ENCODE measurements at places on chromosomes 3 and 15.

DNA sequence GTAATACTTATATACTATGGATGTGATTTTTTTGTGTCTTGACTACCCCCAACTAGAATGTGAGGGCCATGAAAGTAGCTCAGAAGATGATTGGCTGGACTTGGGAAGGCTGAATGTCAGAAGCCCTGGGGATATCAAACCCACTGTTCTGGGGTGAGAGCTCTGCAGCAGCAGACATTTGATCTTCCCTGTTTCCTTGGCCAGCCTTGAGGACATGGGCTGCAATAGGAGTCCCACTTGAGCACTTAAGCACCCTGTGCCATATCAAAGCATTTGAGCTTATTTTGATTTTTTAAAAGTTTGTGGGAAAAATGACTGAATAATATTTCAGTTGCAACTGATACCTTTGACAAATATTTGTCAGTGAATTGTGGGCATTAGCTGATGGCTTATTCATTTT, 21.7 kb downstream of the GTF2E1 start:
- no peak for DNase-seq

GRCh38 chr3:147391781-147392624, 14.3 kb downstream of the ZIC4 start:
- DNase-seq = peak; percentile 96

DNA sequence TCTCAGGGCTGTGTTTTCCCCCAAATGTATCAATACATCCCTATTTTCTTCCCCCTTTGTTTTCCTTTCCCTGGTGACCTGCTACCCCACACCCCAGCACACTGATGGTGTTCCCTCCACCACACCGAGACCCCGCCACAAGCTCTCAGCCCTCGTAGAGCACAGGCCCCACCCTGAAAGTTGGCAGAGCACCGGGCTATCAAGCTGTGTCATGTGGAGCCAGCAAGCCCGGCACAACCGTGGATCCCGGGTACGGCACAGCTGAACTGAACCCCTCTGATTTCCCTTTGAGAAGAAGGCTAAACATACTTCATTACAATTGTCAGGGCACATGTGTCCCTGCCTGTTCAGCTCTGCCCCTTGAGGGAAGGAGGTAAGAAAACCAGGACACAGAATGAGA, 69.9 kb downstream of the LRIG1 start:
- DNase-seq = no peak

- DNase-seq = no peak
Measured at GRCh38 chr15:69046781-69047180, 32.3 kb downstream of the NOX5 start.

DNA sequence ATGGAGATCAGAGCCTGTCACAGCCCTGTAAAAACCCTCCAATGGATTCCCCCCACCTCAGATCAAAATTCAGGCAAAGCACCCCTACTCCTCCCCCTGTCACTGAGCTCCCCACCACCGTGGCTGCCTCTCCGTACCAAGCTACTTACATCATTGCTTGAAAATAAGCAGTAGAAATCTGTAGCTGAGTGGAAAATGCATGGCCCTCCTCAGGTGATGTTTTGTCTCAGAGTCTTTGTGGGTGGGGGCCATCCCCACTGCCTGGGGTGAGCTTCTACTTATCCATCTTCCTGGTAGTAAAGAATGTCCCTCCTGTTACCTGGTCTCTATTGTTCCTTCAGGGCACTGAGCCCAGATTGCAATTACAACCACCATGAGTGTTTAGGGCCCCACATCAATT, 34.5 kb downstream of the SLCO2A1 start:
- DNase-seq = no peak

DNA sequence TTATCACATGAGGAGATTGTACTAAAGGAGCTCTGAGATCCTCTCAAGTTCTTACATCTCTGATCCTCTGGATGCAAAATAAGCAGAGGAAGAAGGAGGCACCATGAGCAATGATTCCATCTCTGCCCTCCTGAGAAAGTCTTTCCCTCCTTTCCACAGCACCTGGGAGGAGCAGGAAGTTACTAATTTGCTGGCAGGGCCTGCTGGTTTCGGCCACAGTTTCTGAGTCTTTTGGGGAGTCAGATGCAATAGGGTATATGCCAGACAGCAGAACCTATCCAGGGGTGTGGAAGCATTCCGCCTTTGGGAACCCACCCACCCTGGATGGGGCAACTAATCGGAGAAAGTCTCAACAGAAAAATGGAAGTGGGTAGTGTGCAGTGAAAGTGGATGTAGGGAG, 38.5 kb upstream of the SPTSSB start:
- DNase-seq = no peak

- no peak for DNase-seq
Measured at GRCh38 chr3:150631515-150632221, 28.5 kb downstream of the SELENOT start.

DNA sequence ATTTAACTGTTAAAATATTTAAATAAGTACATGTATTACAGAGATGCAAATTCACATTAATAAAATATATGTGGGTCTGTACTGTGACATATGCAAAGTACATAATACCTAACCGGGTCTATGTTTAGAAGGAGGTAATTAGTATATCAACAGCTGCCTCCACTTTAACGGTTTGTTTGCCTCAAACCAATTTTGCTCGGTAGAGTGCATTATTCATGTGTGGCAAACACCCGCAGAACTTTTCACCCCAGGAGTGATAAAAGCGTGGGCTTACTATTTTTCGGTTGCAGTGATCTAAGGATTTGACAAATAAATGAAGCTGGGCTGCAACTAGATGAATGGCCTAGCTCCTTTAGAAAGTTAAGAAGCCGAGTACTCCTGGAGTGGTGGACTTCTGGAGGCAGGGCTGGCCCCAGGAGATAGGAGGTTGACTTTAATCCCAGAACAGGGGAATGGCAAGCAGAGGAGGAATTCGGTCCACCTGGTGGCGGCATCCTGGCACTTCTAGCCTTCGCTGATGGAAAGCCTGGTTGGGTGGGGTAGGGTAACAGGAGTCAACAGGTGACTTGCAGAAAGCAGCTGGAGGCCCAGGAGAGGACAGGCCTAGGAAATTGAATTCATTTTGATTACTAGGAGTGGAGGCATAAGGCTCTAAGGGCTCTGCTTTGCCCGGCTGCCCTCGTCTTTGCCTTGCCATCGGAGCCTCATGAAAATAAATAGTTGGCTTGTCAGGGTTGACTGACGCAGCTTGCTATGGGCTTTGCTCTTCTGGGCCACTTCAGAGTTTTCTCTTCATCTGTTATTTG, 2.4 kb downstream of the SLCO3A1 start:
- DNase-seq = peak; percentile 5

- DNase-seq = no peak
Measured at GRCh38 chr15:31324186-31324585, 2.4 kb upstream of the KLF13 start.

DNA sequence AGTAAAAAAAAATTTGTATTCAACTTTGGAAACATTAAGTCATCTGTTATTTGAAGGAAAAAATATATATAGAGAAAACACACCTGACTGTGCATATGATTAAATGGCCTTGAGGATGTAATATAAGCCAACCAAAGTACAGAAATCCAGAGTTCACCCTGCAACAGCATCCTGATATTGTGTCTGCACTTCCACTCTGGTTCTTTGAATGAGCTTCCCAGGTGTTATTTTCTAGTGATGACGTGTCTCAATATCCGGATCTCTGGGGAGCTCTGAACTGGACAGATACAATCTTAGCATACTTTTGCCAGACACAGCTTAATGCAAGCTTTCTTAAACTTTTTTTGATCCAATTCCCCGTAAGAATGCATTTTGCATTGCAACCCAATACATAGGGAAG, 19.5 kb upstream of the PIK3CB start:
- no peak for DNase-seq

- peak; percentile 75 for DNase-seq
Measured at GRCh38 chr15:36911322-36911944, 188.9 kb downstream of the MEIS2 start.

- peak; percentile 44 for DNase-seq
Measured at GRCh38 chr15:69265347-69265955, 33.3 kb upstream of the PAQR5 start.

DNA sequence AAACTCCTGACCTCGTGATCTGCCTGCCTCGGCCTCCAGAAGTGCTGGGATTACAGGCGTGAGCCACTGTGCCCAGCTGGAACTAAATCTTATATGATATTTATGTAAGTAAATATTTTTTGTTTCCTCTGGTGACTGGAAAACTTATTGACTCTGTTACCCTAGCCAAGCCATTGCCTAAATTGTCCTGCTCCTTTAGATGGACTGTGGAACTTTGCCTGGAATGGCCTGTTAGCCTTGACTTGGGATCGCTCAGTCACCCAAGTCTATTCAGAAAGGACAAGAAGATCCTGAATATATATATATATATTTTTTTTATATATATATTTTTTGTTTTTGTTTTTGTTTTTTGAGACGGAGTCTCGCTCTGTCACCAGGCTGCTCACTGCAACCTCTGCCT, 113.9 kb downstream of the PDE8A start:
- DNase-seq = no peak

DNA sequence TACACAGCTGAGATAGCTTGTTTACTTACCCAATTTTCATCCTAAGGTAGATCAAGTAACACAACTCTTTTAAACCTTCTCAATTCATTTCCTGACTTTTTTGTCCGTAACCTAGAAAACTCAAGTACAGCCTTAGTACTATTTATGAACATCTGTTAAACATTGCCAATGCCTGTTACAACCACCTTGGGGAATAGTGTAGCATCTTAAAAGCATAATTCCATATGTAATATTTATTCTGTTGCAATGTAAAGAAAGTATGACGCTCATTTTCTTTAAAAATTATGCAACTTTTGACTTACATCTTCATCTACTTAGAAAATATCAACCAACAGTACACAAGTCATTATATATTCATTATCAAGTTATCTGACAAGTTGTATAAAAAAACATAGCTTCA, 54.6 kb downstream of the SUCLG2 start:
- no peak for DNase-seq

DNA sequence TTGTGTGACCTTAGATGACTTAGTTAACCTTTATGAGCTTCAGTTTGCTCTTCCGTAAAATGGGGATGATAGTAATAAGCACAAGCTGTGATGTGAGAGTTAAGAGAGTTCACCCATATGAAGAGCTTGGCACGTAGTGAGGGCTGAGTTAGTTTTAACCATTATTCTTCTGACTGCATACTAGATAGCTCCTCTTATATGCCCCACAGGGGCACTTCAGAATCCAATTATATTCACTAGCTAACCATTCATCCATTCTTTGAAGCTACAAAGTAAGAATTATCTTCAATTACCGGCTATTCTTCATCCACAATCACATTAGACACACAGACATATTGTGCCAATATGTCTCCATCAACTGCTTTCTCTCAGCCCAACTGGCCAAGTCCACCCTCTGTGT, 159.0 kb upstream of the STT3B start:
- DNase-seq = no peak

GRCh38 chr15:99443056-99443756, 122.6 kb upstream of the MEF2A start:
- no peak for DNase-seq

DNA sequence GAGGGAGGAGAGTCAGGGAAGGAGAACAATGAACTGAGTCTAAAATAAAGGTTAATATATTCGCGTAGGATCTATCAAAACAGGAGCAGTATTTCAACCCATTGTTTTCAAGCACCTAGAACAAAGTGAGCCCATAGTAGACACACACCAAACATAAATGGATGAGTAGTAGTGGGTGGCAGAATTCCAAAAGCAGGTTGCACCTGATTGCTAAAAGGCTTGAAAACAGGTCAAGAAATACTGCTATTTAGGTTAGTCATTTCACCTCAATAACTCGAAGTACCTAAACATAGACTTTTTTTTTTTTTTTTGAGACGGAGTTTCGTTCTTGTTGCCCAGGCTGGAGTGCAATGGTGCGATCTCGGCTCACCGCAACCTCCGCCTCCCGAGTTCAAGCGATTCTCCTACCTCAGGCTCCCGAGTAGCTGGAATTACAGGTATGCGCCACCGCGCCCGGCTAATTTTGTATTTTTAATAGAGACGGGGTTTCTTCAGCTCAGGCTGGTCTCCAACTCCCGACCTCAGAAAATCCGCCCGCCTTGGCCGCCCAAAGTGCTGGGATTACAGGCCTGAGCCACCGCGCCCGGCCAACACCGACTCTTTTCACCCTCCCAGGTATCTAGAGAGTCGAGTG, 855 bp upstream of the ABHD5 start:
- no peak for DNase-seq

DNA sequence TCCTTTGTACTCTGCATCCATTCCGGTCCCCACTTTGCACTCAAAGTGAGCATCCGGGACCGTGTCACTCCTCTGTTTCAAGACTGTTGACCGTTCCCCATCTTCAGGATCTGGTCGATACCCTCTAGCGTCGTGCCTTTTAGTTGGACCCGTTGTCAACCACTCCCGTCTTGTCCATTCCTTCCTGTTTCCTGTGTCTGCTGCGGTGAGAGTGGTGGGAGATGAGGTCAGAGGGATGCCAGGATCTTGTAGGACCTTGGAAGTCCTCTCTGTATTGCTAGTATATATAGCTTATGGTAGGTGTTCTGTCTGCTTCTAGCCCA, 624 bp downstream of the BRK1 start:
- DNase-seq = peak; percentile 72

GRCh38 chr15:40787991-40788390, 18.2 kb downstream of the C15orf62 start:
- DNase-seq = no peak

GRCh38 chr15:85760049-85760448, 34.7 kb downstream of the KLHL25 start:
- no peak for DNase-seq

GRCh38 chr15:83283813-83284558, 478 bp downstream of the BNC1 start:
- peak; percentile 60 for DNase-seq

DNA sequence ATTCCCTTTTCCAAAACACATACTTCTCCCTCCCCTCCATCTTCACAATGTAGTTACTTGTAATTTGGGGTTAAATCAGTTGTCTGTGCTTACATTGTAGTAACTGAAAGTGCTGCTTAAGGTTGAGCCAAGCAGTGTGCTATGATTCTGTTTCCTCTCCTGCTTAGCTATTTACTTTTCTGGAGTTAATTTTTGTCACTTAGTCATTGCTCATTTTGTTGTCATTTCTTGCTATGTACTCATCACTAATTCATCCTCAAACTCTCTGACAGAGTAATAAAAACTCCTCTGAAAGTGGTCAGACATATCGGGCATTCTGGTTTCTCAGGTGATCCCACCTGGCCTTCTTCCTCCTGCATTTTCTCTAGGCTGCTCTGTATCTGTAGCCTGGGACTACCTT, 80.7 kb downstream of the PPARG start:
- no peak for DNase-seq

DNA sequence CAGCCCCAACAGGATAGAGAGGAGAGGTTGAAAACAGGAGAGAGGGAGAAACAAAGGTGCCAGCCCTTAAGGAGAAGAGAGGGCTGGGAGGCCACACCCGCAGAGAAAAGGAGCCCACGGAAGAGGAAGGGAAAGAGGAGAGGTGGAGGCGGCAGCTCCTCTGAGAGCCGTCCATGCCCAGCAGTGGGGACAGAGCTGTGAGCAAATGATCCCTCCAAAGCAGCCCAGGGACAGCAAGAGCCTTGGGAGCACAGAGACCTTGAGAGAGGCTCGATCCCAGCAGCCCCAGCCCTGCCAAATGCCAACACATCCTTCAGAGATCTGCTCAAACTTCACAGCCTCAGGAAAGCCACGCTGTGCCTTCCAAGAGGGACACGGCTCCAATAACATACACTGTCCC, 66.7 kb upstream of the CORO2B start:
- peak; percentile 36 for DNase-seq

GRCh38 chr3:148319161-148319915, 378.4 kb upstream of the AGTR1 start:
- peak; percentile 88 for DNase-seq

- no peak for DNase-seq
Measured at GRCh38 chr15:88108991-88109390, 147.5 kb downstream of the NTRK3 start.

Data from GM23248 (cell line).